Muscle of leg (tissue), 16 donors: ENCODE measurements at places on chromosomes 2 and 18. TPM values are rescaled to one million over a fixed set of nuclear protein-coding genes. Genes with fewer than 3 reads are reported as not detected.

Gene SERPINB3
- total RNA-seq, result not detected

DNA sequence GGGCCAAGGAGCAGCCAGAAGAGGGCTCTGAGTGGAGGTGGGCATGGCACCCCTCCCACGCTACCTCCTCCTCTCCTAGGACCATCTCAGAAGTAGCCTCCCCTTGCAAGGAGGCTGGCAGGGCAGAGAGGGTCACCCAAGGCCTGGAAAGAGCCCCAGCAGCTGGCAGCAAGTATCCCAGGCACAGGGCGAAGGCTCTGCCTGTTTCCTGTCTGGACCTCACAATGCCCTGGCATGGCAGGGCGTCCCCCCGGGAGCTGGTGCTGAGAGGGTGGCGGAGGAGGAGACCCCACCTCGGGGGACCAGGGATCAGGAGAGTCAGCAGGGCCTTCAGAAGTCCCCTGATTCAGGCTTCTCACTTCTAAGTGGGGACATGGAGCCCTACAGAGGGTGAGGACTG is 66.2 kb upstream of the TAF1B start:
- no peak for DNase-seq

- no peak for DNase-seq
These were observed 39.5 kb downstream of the MTERF4 start for GRCh38 chr2:241062389-241063092.

Gene UGT1A4
- total RNA-seq, result not detected

DNA sequence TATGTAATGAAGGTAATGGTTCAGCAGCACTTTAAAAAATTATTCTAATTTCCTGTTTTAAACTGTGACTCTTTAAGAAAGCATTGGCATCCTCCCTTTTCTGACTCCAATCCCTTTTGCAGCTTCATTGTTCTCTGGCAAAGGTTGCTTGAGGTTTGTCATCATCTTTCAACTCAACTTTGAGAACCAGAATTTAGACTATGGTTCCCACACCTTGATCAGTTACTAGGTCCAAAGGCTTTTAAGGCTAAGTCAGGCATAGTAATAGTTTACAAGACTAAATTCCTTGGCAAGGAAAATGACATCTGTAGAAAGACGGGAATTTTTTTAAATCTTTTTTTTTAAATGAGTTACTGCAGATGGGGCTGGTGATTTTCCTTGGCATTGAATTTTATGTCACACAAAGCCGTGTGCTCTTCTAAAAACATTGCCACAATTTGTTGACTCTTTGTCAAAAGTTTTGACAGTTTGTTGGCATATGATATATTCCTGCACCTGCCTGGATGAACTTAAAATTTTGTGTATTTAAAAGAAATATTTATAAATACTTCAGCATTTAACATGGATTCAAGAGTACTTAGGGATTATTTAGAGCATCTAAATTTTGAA is 451.0 kb downstream of the MEIS1 start:
- DNase-seq, result no peak

- DNase-seq, result peak; percentile 7
These were observed 243.3 kb upstream of the KCNJ3 start for GRCh38 chr2:154455166-154455565.

Gene CDK15
- 1.1 TPM for total RNA-seq

DNA sequence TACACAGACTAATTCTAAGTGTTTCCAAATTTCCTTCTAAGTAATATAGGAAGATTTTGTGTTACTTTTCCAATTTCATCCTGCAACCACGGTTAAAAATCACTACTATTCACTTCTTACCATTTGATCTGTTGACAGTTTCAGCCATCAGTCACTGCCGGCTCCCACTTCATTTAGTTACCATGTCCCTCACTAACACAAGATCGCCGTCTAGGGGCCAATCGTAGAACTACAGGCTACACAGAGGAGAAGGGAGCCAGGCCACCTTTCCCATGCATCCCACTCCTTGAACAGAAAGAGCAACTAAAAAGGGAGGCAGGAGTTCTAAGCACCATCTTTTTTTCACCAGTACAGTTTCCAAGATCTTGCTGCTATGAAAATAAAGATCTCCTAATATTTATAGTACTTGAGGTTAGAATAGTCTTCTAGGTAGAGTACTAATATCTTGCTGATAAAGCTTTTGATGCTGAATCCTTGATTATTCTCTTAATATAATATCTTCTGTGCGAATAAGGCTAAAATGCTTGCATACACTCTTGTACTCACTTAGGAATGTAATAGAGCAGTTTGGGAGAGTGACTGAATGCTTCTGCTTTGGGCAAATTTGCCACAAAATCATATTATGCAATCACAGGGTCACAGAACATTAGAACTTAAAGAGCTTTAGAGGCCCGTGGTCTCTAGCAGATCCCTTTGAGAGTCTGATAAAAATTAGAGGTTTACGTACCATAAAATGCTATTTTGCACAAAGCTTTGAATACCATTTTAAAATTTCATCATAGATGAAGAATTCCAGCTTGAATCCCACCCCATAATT is 39.5 kb upstream of the CYP1B1 start:
- peak; percentile 70 for DNase-seq
